ENCODE measurements at places on chromosomes 16 and 17.

GRCh38 chr16:85126394-85126704, 14.1 kb upstream of the CIBAR2 start:
- DNase-seq: no peak

- no peak for DNase-seq
Measured at GRCh38 chr17:80938556-80938955, 53.1 kb upstream of the CHMP6 start.

DNA sequence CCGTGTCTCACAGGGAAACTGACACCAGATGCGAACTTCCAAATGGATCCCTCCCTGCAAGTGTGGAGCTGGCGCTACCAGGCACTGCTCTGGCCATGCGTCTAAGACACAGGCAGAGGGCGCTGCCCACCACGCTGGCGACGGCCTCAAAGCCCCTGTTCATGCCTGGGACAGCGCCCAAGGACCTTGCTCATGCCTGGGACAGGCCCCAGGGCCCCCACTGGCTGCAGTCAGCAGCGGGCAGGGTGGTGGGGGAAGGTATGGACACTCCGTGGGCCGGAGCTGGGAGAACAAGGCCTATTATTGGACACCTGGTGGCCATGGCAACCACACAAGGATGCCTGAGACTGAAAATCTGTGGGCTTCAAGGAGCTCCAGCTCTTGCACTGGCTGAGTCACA, 8.8 kb downstream of the ZG16B start:
- DNase-seq: peak; percentile 51

- no peak for DNase-seq
Measured at GRCh38 chr17:81509207-81509971, 3.2 kb downstream of the ACTG1 start.

- DNase-seq: no peak
Measured at GRCh38 chr17:53633856-53634255, 188.9 kb upstream of the KIF2B start.

DNA sequence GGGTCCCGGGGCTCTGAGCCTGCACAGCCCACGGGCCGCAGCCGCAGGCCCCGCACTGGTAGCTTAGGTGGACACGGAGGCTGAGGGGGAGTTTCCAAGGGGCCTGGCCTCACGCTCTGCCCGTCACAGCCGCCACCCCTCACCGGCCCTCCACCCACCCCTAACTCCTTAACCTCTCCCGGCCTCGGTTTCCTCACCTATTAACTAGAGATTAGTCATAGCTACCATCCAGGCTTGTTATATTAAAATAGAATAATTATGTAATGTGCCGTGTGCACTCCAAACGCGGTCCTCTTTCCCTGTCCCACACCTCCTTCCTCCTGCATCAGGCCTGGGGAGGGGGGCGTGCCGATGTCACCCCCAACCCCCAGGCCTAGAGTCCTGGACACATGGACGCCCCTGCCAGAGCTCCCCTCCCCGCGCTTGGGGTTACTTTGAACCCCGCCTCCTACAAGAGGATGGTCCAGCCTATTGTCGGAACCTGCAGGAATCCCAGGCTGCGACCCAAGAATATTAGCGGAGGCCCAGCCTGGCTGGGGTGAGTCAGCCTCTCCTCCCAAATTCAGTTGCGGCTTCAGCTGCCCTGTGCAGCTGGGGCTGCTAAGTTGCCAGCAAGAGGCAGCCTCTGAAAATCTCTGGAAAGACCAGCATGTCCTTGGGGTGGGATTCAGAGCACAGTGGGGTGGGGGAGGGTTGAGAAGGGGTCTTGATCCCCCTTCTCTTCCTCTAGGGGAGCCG, 17.3 kb downstream of the SOCS3 start:
- no peak for DNase-seq

DNA sequence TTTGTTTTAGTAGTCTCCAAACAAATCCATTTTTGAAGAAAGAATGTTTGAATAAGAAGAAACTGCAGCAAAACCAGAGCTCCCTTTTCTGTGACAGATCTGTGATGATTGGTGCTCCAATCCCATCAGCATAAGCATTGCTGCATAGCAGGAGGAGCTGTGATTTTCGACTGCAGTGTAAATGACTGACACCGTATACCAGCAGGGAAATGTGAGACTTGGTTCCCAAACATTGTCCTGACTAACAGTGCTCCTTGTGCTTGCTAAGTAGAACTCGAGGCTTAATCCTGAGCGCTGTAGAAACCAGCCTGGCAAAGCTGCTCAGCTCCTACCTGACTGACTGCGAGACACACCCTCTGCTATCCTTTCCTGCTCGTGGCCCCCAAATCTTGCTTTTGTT, 57.2 kb downstream of the NUP93 start:
- DNase-seq: no peak

DNA sequence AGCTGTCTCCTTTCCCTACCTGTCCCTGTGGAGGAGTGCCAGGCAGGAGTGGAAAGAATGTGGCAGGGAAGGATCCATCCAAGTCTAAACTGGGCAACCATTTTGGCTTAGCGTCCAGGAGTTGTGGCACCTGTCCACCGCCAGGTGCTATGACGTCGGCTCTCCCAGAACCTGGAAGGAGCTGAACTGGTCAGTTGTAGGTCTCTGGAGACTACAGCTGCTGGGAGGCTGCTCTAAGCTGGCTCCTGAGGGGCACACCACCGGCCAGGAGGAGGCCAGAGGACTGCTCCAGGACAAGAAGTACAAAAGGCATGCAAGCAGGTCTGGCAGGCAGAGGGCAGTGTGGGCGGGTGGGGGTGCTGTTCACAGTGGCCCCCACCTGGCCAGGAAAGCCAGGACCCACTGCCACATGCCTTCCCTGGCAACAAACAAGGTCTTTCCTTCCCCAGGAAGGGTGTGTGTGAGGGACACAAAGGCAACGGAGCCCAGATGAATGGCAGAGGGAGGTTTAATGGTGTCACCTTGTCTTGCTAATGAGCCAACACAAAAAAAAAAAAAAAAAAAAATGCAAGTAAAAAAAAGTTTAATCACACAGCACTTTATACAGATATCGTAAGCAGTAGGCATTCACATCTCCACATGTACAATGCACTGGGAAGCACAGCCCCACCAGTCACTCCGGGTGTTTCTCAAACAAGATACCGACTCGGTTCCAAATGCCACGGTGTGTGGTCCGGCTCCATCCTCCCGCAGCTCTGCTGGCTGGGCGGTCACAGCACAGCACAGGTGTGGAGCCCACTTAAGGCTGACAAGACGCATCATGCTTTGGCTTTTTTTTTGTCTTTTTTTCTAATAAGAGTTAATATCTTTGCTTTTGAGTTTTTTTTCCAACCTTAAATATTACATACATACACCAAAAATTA, 4.8 kb downstream of the SPHK1 start:
- DNase-seq: no peak

DNA sequence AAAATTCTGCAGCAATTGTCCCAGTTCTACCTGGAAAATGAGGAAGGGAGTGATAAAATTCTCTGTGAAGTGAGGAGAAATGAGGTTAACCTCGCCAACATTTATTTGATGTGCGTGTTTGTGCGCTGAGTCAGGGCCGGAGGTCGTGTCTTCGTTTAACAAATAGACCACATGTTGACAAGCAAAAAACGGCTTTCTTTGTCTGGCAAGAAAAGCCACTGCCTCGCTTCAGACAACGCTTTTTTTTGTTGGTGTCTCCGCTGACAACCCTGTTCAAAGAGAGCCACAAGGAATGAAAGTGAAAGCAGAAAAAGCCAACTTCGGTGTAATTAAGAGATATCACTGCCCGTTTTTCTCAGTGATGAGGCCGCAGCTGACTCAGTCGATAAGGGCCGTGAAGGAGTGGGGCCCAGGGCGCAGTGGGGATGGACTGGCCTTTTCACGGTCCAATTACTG, 510.6 kb downstream of the CDH13 start:
- DNase-seq: peak; percentile 27

DNA sequence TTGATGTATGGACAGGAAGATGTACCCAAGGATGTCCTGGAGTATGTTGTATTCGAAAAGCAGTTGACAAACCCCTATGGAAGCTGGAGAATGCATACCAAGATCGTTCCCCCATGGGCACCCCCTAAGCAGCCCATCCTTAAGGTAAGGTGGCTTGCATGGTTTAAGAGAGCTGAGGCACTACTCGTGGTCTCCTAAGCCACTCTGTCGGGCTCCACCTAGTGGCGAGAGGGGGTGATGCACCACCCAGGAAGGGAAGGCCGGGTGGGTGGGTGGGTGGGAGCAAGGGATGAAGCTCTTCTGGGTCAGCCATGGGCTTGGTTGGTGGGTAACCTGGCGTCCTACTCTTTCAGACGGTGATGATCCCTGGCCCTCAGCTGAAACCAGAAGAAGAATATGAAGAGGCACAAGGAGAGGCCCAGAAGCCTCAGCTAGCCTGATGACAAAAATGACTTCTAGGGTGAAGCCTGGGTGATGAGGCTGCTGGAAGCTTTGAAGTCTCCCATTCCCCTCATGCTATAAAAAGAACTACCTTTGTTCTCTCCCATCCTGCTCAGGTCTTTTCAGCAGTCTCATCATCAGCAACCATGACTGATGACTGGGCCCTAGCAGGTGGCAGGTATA, 21.5 kb downstream of the GPR179 start:
- peak; percentile 75 for DNase-seq

- DNase-seq: no peak
Measured at GRCh38 chr16:12470311-12471229, 333.1 kb downstream of the CPPED1 start.

DNA sequence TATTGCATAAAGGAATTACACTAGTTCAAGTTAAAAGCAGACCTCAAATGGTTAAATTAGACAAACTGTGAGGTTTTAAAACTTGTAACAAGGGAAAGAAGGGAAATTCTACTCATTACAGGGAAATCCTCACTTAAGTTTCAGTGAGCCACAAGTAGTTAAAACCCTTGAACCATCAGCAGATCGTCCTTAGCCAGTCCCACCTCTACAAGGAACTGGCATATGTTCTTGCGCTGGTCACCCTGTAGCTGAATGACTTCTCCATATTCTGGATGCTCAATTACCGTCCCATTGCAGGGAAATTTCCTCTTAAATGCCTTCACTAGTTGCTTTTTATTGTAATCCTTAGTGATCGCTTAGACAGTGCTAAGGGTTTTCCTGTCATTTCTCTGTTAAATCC, 5.5 kb downstream of the PRSS21 start:
- DNase-seq: no peak

GRCh38 chr17:7250695-7251627, 573 bp downstream of the CTDNEP1 start:
- DNase-seq: no peak

GRCh38 chr17:14033166-14033565, 36.1 kb upstream of the COX10 start:
- DNase-seq: no peak

DNA sequence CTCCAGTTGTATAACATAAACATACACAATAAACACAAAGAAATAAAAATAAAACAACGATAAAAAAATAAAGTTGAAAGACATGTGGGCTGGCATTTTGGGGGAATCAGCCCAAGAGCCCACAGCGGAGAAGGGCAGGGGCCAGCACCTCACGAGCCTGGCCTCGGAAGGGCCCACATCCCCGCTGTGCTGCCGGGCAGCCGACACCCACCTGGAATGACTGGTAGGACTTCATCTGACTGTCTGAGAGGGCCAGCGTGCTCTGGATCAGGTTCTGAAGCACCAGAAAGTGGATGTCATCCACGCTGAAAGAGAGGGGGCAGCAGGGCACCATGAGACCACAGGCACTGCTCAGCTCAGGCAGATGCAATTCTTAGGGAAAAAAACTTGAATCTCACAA, 73.5 kb downstream of the GTF3C1 start:
- DNase-seq: no peak

- peak; percentile 41 for DNase-seq
Measured at GRCh38 chr16:1772362-1772907, at the start of gene EME2. EME2 (plus strand) TSS chr16:1772810; CDS start chr16:1773228, 418 bp downstream.

DNA sequence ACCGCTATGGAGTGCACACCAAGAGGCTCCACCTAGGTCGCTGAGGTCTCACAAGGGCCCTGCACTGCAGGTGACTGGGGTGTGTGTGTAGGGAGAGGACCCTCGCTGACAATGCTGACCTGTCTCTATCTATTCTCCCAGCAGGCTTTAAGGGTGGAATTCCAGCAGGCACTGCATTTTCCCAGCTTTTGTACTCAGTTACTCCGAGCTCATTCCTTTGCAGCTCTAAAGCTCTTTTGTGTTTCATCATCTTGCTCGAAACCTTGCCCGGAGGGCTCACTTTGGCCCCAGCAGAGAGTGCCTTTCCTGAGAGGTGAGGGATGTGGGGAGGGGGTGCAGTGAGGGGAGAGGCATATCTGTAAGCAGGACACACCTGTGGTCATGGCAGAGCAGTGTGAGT, 39.3 kb downstream of the SMPD3 start:
- no peak for DNase-seq

- DNase-seq: no peak
Measured at GRCh38 chr16:69706256-69706974, 19.9 kb downstream of the NQO1 start.

GRCh38 chr17:33521784-33522183, 228.7 kb upstream of the ASIC2 start:
- no peak for DNase-seq

GRCh38 chr16:17499223-17499902, 28.6 kb upstream of the XYLT1 start:
- DNase-seq: no peak

DNA sequence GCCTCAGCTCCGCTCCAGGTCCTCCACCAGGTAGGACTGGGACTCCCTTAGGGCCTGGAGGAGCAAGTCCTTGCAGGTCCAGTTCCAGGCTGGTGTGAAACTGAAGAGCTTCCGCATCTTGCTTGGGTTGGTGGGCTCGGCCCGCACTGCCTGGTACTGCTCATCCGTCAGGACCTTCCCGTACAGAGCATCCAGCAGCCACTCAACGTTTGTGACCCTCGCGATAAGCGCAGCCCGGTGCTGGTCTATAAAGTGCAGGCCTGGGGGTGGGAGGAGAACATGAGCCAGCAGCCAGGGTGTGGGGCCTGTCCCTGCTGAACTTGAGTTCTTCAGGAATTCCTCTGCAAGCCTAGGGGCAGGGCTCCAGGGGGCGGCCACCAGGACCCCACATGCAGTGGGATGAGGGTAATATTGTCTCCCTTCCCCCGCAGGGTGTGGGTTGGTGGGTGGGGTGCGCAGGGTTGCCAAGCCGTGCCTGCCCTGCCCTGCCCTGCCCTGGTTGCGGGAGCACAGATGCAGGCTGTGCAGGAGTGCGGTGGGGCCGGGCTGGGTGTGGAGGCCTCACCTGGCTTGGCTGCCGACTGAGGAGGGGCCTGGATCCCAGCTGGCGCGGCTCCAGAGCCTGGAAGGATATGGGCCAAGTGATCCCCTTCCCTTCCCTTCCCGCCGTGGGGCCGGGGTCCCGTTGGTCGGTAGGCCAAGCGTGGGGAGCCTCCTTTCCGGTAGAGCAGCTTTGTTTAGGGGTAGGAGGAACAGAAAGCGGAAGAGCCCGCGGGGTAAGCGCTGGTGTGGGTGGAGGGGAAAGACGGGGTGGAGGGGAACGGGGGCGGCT, 762 bp downstream of the PYCARD start:
- peak; percentile 33 for DNase-seq

GRCh38 chr17:57288040-57288772, 31.9 kb downstream of the MSI2 start:
- no peak for DNase-seq

GRCh38 chr16:54938212-54939028, 7.8 kb downstream of the IRX5 start:
- no peak for DNase-seq

DNA sequence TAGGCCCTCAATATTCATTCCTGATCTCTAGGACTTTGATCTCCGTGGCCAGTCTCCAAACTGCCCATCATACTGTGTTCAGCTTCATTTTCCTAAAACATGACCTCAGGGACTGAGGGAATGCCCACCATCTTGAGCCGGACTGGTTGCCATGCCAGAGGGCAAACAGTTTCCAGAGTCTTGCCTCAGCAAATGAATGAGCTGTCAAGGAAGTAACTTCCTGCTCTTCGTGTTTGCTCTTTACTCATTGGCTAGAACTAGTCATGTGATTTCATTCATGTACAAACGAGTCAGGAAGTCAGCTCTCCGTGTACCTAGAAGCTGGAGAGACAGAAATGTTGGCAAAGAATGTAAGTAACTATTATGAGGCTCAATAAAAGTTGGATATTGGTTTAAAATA, 50.2 kb downstream of the ANKFN1 start:
- DNase-seq: no peak
